GM23248 (cell line): ENCODE measurements at places on chromosomes 1 and 21. TPM values are rescaled to one million over a fixed set of nuclear protein-coding genes. Genes with fewer than 3 reads are reported as not detected.

The PROK1 gene
- not detected in 2 replicates for polyA plus RNA-seq

The DDAH1 gene
- polyA plus RNA-seq, result 234 and 238 TPM in 2 replicates

GRCh38 chr1:78329475-78329874, 161.3 kb upstream of the PTGFR start:
- no peaks in the 10 kb centered on the region for H3K27me3 ChIP-seq
- no peak overlapping the region for H3K4me3 ChIP-seq
- no peak for DNase-seq

The OR2L2 gene
- polyA plus RNA-seq, result not detected in 2 replicates

The PLPPR5 gene
- polyA plus RNA-seq, result not detected in 2 replicates

GRCh38 chr1:3012456-3013291, 8.6 kb upstream of the ACTRT2 start:
- peaks cover 13% of the 10 kb centered on the region for H3K27me3 ChIP-seq
- H3K4me1 ChIP-seq, result no peaks in the 10 kb centered on the region
- H3K36me3 ChIP-seq, result no peaks in the 10 kb centered on the region
- H3K4me3 ChIP-seq, result no peak overlapping the region
- peak; percentile 43 for DNase-seq

The AKR1A1 gene
- 106 and 108 TPM in 2 replicates for polyA plus RNA-seq

DNA sequence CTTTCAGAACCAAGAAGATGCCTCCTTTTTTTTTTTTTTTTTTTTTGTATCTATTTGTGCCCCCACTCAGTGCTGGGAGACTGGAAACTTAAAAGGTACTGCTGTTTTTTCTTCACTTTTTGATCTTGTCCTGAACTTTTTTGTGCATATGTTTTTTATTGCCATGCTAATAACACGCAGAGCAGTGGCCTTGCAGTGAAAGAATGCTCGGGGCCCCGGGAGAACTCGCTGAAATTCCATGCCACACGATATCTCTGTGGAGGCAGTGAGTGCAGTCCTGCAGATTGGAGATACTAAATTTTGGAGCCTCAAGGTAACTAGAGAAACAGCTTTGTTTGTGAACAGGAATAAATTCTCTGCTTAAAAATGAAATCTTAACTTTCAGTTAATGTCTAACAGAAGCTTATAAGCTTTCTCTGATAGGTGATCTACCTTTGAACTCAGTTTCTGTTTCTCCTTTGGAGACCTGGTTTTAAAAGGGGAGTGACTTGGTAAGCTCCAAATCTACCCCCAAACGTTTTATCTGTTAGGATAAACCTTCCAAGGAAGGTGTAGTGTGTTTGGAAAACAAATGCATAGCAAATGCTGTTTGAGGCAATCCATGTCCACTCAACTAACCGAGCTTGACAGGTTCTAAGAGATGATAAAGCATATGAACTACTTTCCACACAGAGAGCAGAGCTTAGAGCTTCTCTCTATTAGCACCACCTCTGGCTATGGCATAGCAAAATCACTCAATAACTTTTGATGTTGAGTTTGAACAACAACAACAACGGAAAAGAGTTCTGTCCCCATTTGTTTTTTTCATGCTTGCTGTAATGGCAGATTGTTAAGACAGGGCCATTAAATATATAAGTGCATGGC, 113.7 kb upstream of the PLXNA2 start:
- H3K27ac ChIP-seq, result no peak overlapping the region
- no peak overlapping the region for H3K4me3 ChIP-seq
- H3K4me1 ChIP-seq, result no peaks in the 10 kb centered on the region
